ENCODE measurements at places on chromosomes 7 and 10. TPM values are rescaled to one million over a fixed set of nuclear protein-coding genes. Genes with fewer than 3 reads are reported as not detected.

DNA sequence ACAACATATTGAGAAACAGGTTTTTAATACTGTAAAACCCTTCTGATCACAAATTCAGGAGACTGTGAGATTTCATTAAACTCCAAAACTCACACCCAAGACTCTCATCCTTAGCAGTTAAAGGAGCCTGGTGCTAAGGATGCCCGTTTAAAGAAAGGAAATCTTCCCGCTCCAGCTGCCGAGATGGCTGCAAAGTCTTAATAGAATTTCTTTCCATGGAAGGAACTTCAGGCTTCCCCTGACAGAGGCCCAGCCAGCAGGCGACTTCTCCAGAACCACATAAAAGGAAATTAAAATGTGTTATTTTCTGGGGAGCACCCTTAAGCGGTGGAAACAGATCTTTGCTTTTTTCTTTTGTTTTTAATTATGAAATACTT lies 104.7 kb upstream of the CHST15 start:
- no peak overlapping the region for H3K27ac ChIP-seq
- no peaks in the 10 kb centered on the region for H3K4me1 ChIP-seq
- H3K36me3 ChIP-seq: no peaks in the 10 kb centered on the region
- peaks cover 22% of the 10 kb centered on the region for H3K27me3 ChIP-seq

- H3K4me3 ChIP-seq: no peak overlapping the region
- H3K27ac ChIP-seq: no peak overlapping the region
- H3K27me3 ChIP-seq: no peaks in the 10 kb centered on the region
- H3K36me3 ChIP-seq: peaks cover 28% of the 10 kb centered on the region
These were observed 50.2 kb downstream of the ABI1 start for GRCh38 chr10:26810435-26811026.

DNA sequence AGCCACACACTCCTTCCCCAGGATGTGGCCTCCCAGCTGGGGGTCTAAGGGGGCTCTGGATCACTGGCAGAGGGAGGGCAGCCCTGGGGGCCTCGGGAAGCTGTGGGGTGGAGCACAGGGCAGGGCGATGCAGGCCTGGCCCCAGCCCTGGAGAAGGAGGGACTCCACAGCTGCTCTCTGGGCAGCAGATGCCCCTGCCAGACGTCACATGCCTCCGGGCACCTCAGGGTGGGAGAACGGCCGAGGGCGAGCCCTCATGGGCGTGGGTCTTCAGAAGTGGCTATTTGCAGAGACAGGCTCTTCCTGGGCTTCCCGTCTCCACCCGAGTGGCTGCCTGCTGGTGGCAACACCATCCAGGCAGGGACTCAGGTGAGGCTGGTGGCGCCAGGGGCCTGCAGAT lies 16.0 kb upstream of the ADGRA1 start:
- no peak overlapping the region for H3K4me3 ChIP-seq
- H3K27me3 ChIP-seq: peaks cover 1% of the 10 kb centered on the region
- no peak overlapping the region for H3K27ac ChIP-seq

GPR158 gene
- not detected for polyA plus RNA-seq

GRCh38 chr7:104848138-104848990 lies 165.6 kb upstream of the KMT2E start:
- H3K27me3 ChIP-seq: peaks cover 5% of the 10 kb centered on the region
- DNase-seq: peak; percentile 51
- no peak overlapping the region for H3K4me3 ChIP-seq
- no peaks in the 10 kb centered on the region for H3K4me1 ChIP-seq

GRCh38 chr10:1737222-1738061 lies at the start of gene ADARB2:
ADARB2 (minus strand) TSS chr10:1737525.
- no peaks in the 10 kb centered on the region for H3K36me3 ChIP-seq
- H3K27me3 ChIP-seq: peaks cover 86% of the 10 kb centered on the region
- no peak within 1 kb of the TSS for H3K27ac ChIP-seq
- DNase-seq: no peak
- H3K4me3 ChIP-seq: peak within 1 kb of the TSS; percentile 50

DNA sequence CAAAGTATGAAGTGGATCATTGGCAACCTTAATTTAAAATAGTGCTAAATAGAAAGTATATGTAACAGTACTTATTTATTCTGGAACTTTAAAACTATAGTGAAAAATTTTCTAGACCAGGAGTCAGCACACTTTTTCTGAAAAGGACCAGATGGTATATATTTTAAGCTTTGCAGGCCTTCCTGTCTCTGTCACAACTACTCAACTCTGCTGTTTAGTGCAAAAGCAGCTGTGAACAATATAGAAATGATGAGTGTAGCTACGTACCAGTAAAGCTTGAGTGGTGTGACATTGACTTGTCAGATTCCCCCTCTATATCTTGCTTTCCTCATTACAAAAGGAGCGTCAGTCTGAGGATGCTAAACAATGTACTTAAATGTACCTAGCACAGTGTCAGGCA lies 88.1 kb upstream of the IGFBP3 start:
- H3K36me3 ChIP-seq: no peaks in the 10 kb centered on the region
- H3K4me3 ChIP-seq: no peak overlapping the region
- no peak overlapping the region for H3K27ac ChIP-seq
- DNase-seq: no peak

GRCh38 chr7:45506059-45506458 lies 68.1 kb upstream of the ADCY1 start:
- H3K27me3 ChIP-seq: peaks cover 7% of the 10 kb centered on the region
- H3K4me3 ChIP-seq: no peak overlapping the region
- H3K27ac ChIP-seq: no peak overlapping the region
- H3K36me3 ChIP-seq: peaks cover 31% of the 10 kb centered on the region
- H3K4me1 ChIP-seq: peaks cover 6% of the 10 kb centered on the region

SMNDC1 gene
- 13.0 TPM for polyA plus RNA-seq

DNA sequence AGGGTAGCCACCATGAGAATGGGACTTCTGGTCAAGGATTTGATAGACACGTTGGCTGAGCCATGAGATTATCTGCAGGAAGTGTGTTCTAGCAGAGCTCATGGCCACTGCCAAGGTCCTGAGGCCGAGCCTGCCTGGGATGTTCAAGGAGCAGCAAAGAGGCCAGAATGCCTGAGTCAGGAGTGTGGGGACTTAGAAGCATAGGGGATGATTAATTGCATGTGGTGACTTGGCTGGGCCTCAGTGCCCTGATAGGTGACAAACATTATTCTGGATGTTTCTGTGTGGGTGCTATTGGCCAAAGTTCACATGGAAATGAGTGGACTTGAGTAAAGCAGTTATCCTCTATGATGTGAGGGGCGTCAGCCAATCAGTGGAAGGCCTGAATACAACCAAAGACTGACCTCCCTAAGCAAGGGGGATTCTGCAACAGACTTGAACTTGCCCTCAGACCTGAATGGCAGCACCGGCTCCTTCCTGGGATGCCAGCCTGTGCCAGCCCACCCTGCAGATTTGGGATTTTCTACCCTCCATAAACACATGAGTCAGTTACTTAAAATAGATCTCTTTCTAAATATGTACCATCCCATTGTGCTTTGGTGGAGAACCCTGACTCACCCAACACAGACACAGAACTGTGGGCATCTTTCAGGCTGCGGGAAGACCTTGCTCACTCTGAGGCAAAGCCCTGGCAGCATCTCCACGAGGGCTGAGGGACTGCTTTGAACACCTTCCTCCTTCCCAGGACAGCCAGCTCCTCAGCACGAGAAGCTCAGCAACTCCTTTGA lies 363.9 kb upstream of the MGMT start:
- no peak overlapping the region for H3K4me3 ChIP-seq
- no peaks in the 10 kb centered on the region for H3K36me3 ChIP-seq
- peak overlapping the region; percentile 87 for H3K27ac ChIP-seq
- peaks cover 41% of the 10 kb centered on the region for H3K4me1 ChIP-seq
- no peak for DNase-seq

GRCh38 chr10:93236393-93237040 lies 162.8 kb downstream of the CYP26A1 start:
- H3K27me3 ChIP-seq: peaks cover 15% of the 10 kb centered on the region
- no peak overlapping the region for H3K27ac ChIP-seq
- DNase-seq: no peak
- no peak overlapping the region for H3K4me3 ChIP-seq

DNA sequence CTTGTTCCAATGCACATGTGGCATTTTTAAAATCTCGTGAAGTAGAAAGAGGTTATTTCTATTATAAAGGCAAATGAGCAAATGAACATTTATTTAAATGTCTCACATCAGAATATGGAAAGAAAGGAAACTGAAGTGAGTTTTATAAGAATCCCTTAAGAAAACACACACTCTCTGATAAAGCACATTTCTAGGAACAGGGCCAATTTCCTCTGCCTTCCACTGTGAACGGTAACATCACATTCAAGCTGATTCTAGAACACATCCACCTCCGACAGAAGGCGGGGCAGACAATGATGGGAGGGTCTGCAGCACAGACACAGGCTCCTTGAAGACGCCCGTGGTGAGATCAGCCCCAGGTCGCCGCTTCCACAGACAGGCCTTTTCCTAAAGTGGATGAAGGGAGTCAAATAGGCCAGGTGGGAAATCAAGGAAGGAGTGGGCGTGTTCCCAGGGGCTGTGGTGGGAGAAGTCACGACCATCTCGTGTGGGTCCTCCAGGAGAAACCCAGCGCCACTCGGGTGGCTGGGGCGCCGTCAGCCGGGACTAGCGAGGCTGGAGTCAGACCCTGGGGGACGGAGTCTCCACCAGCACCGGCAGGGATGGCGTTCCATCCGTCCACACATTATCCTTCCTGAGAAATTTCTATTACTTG lies 31.1 kb downstream of the PITRM1 start:
- no peaks in the 10 kb centered on the region for H3K4me1 ChIP-seq
- no peak overlapping the region for H3K27ac ChIP-seq
- no peak for DNase-seq
- H3K27me3 ChIP-seq: no peaks in the 10 kb centered on the region
- H3K4me3 ChIP-seq: no peak overlapping the region
- H3K36me3 ChIP-seq: peaks cover 6% of the 10 kb centered on the region

- no peaks in the 10 kb centered on the region for H3K27me3 ChIP-seq
- no peak overlapping the region for H3K4me3 ChIP-seq
- no peak for DNase-seq
- H3K36me3 ChIP-seq: no peaks in the 10 kb centered on the region
These were observed 59.9 kb upstream of the KAT6B start for GRCh38 chr10:74766501-74766900.

- no peak for DNase-seq
- no peaks in the 10 kb centered on the region for H3K27me3 ChIP-seq
- H3K36me3 ChIP-seq: peaks cover 26% of the 10 kb centered on the region
- peak overlapping the region; percentile 89 for H3K27ac ChIP-seq
- peaks cover 83% of the 10 kb centered on the region for H3K4me1 ChIP-seq
- peak overlapping the region; percentile 96 for H3K4me3 ChIP-seq
These were observed 3.6 kb upstream of the GIMAP7 start for GRCh38 chr7:150511048-150511447.

DNA sequence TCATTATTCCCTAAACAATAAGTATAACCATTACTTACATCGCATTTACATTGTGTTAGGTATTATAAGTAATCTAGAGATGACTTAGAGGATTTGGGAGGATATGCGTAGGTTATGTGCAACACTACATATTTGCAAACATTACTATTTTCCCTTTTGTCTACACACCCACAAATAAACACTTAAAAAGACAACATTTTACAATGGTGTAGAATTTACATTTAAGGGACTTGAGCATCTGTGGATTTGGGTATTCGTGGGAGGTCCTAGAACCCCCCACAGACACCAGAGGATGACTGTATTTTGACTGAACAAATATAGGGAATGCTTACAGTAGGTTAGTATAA lies 220.2 kb upstream of the MYO3A start:
- H3K36me3 ChIP-seq: no peaks in the 10 kb centered on the region
- no peak overlapping the region for H3K27ac ChIP-seq
- H3K4me3 ChIP-seq: no peak overlapping the region
- H3K4me1 ChIP-seq: no peaks in the 10 kb centered on the region
- no peak for DNase-seq
